ENCODE measurements at places on chromosomes 16 and 17.

DNA sequence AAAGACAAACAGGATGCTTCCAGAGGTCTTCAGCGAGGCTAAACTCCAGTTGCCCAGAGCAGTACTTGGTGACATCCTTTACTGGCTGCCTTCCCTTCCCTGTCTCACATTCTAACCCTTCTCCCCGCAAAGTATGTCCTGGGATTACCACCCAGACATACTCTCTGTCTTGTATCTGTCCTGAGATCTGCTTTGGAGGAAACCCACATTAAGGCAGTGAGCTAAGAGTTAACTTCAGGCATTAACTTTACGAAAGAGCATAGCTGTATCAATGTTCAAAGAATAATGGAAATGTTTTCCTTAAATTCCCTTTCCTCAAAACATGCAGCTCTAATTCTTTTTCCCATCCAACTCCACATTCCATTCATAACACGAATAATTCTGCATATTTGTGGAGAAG is 385.2 kb downstream of the NPIPA8 start:
- no peak for DNase-seq

DNA sequence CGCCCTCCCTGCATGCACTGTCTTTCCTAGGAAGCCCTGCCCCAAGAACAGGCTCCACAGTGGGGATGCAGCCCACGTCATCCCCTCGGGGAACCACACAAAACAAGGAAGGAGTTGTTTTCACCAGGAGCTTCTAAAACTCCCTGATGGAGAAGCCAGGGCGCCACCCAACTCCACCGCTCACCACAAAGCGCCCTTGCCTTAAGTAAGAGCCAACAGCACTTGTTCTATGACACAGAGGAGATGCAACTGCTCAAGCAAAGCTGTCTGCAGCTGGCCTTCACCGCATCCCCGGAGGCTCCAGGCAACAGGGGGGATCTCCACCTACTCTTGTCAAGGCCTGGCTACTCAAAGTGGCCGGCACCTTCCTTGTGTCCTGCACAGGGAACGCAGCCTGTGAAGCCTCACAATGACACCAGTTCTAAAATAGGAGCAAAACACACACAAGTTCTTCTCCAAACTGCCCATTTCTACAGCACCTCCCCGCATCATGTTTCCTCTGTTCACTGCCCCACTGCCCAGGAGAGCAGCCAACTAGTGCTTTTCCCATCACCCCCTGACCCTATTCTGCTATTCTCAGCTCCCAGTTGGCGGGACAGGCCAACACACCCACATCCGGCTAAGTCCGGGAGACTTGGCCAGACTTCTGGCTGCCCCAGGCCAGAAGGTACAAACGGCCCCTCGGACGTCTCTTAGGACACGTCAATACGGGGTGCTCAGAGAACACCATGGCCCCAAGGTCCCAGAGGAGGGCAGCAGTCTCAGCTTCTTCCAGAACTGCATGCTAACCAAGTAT is 24.2 kb downstream of the MPG start:
- no peak for DNase-seq

DNA sequence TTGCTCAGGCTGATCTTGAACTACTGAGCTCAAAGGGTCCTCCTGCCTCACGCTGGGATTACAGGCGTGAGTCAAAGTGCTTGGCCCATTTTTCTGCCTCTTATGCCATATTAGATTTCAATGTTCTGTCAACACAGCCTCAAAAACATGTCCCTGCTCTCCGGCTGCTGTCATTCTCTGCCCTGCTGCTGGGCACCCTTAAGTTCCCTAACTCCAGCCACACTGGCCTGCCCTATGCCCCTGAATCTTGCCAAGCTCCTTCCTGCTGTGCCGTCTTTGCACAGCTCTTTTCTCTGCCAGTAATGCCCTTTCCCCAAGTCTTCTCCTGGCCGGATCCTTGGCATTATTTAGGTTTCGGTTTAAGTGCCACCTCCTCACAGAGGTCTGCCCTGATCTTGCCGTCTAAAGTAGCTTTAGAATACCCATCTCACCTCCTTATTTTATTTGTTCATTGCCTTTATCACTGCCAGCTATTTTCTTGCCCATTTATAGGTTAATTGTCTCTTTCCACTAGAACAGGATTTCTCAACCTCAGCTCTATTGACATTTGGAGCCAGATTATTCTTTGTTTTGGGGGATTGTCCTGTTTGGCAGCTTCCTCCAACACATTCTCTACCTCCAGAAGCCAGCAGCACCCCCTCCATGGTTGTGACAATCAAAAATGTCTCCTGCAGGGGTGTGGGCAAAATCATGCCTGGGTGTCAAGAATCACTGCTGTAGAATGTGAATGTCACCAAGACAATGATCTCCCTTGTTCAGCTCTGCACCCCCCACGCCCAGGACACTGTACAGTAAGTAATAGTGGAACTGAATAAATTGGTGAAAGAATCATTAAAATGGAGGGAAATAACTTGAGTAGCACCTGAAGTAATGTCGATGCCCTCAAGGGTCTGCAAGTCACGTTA is 168.2 kb downstream of the CYLD start:
- no peak for DNase-seq

DNA sequence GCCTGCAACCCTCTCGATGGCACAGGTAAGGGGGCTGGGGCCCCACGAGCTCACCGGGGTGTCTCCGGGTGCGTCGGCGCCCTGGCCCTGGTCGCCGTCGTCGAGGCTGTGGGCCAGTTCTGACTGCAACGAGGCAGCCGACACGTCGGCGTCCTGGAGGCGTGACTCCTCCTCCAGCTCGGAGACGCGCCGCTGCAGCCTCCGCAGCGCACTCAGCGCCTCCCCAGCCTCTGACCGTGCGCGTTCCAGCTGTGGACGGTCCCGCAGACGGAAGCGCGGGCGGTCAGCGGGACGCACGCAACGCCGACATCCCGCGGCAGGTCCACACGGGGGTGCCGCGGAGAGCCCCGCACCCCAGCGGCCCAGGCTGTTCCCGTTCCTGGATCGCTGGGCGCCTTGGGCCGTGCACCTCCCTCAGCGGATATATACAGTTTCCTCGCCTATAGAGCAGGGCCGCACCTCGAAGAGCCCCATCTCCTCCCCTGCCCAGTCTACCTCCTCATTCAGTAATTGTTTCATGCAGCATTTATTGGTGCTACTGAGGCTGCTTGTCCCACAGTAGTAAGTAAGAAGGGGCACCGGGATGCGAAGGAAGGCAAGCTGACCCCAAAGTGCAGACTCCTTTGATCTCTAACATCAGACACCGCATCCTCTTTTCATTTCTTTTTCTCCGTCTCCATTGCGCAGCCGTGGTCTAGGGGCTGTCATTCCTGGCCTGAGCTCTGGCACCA is 5.8 kb downstream of the THOC6 start:
- no peak for DNase-seq

GRCh38 chr16:11638140-11638539 is 30.1 kb upstream of the SNN start:
- no peak for DNase-seq

DNA sequence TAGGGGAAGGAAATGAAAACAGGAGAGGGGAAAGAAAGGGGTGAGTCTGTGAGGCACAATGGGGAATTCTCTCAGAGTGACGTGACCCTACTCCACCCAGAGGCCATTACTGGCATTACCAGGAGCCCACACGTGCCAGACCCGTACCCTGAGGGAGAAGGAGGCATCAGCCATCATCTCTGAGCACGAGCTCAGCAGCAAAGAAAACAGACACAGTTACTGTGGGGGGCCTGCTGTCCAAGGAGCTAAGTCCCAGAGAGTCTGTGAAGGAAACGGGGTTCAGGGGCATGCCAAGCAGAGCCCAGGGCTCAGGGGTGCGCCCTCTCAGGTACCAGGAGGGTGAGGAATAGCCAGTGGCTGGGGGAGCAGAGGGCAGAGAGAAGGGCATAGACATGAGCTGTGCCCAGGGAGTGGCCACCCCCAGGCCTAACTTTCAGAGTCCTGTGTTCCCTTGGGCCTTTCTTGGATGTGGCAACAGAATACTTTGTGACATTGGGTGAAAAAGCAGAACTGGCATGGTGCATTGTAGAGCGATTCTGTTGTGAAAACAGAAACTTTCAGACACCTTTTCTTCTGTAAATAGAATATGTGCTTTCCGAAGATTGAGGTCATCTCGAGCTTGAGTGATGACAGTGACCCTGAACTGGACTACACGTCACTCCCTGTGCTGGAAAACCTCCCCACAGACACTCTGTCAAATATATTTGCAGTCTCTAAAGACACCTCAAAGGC is 11.3 kb downstream of the TAF1C start:
- DNase-seq: peak; percentile 53

- no peak for DNase-seq
Measured at GRCh38 chr17:73293031-73293430, 18.8 kb downstream of the CDC42EP4 start.

- no peak for DNase-seq
Measured at GRCh38 chr16:4498546-4499195, 22.5 kb downstream of the HMOX2 start.

GRCh38 chr17:64470625-64471024 is 21.7 kb downstream of the MILR1 start:
- DNase-seq: no peak

GRCh38 chr17:13096291-13096690 is 78.5 kb upstream of the ELAC2 start:
- no peak for DNase-seq

GRCh38 chr17:66073384-66073783 is 118.5 kb downstream of the CEP112 start:
- no peak for DNase-seq

DNA sequence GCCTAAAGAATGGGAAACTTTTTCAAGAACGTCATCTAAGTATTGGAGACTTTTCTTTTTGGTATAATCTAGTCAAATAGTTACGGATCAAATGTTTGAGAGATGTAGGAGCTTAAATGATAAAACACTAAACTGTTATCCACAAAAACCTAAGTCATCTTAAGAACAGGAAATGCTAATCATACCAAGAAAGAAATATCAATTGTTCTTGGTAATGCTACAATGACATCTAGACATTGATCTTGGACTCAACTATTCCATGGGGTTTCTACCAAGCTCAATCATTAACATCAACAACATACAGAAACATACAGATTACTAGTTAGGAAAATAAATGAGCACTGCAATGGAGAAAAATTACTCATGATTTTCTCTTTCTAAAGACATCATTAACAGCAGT is 3.8 kb downstream of the NUDT21 start:
- no peak for DNase-seq

GRCh38 chr16:51453251-51453650 is 302.2 kb upstream of the SALL1 start:
- DNase-seq: no peak

DNA sequence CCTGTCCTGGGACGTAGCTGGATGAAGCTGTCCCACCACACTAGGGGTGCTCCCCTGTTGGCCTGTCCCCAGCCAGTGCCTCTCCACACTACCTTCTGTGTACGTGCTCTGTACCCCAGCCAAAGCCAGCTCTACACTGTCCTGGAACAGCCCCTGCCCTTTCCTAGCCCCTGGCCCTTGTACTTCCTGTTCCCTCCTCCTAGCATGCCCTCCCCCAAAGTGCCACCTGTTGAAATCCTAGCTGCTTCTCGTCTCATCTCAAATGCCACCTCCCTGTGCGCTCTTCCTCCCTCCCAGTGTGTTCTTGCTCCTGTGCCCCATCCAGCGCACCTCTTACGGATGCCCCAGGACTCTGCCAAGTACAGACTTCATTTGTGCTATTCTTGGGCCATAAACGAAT is 33.5 kb downstream of the IRX3 start:
- no peak for DNase-seq

DNA sequence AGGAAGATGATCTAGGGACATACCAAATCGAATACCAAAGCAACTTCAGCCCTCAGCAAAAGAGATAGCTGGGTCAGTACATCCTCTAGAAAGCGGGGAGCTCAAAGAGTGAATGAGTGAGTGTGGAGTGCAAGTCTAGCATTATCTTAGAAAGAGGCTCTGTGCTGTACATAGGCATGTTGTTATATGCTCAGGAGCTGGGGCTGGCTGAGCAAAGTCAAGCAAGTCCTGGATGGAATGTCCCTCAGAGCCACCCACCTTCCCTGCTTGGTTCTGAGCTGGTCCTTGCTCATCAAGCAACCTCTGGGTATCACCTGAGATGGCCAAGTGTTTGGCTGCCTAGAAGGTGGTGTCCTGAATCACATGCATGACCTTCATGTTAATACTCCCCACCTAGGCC is 4.9 kb upstream of the KLHL11 start:
- DNase-seq: no peak

GRCh38 chr17:62966426-62967204 is 580 bp downstream of the TANC2 start:
- peak; percentile 41 for DNase-seq
